ENCODE measurements at places on chromosomes 7 and 10.

- no peak for DNase-seq
These were observed 301.3 kb downstream of the PHTF2 start for GRCh38 chr7:78099715-78100394.

- DNase-seq = no peak
These were observed 18.0 kb downstream of the CHST15 start for GRCh38 chr10:124075231-124075955.

- no peak for DNase-seq
These were observed 343.8 kb downstream of the KCNMA1 start for GRCh38 chr10:77293773-77294172.

DNA sequence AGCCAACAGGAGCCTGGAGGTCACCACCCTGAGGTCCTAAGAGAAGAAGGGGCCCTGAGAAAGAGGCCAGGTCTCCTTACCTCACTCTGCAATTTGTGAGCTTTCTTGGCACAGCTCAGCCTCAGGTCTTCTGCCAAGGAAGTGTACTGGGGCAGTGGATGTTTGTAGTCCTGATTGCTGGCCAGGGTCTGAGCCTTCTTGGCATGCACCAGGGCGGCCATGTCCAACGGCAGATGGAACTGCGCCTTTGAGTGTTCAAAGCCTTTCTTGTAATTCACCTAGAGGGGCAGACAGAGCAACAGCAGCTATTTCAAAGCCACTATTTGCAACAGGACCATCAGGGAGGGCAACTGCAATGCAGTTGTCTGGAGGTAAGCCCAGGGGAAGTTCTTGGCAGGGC is 51.7 kb downstream of the NRAP start:
- no peak for DNase-seq

DNA sequence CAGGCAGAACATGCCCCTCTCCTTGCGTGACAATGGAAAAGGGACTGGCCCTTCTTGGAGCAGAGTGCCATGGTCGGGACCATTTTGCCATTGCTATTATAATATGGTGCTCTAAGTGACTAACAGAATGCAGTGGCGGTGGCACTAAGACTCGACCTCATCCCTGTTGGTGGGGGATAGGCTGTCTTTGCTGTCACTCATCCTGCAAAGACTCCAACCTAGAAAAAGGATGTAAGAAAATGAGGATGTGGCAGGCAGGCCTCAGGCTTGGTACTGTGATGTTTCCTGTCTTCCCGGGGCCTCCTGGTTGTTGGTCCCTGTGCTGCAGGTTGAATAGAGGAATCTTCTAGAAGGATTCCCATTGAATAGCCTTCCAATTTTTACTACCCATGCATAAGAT is 18.6 kb downstream of the BLNK start:
- no peak for DNase-seq

- no peak for DNase-seq
These were observed 53.1 kb upstream of the CXCL12 start for GRCh38 chr10:44437840-44438511.

DNA sequence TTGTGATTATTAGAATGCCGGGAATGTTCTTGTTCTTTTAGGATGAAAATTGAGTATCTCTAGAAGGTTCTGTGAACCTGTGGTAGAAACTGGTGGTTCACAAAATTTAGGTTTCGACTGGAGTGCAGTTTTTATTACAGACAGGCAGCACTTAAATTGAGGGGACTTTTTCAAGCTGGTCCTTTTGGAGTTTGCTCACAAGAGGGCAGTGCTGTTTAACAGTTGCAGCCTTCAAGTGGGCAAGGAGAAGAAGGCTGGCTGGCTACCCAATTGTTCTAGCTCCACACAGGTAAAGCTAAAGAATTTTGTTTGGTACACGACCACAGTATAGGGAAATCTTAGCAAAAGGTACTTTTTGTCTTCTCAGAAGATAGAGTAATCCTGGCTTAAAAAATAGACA is 233.6 kb downstream of the SNX13 start:
- DNase-seq = no peak

- DNase-seq = no peak
These were observed 3.0 kb upstream of the MCM10 start for GRCh38 chr10:13158401-13158800.

DNA sequence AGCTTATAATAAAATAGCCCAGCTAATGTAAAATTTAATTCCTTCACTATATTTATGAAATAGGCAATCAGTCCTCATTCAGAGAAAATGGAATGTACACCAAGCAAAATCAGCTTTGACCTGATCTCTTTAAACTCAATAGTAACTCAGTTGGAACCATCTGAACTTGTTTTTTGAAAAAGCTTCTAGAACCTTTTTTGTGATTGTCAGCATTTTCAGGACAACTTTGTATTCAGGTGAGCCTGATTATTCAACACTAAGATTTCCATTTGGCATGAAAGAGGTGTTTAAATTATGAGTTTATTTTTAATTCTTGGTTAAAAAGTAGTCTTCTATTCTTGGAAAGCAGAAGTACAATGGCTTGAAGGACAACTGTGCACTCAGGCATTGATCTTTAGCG is 89.5 kb downstream of the FRMD4A start:
- DNase-seq = no peak

GRCh38 chr7:151782598-151783448 is 94.1 kb downstream of the PRKAG2 start:
- DNase-seq = peak; percentile 52

- no peak for DNase-seq
These were observed 115.8 kb downstream of the MAGI2 start for GRCh38 chr7:79337717-79338116.

- no peak for DNase-seq
These were observed 13.5 kb downstream of the GHRHR start for GRCh38 chr7:30977222-30977621.

DNA sequence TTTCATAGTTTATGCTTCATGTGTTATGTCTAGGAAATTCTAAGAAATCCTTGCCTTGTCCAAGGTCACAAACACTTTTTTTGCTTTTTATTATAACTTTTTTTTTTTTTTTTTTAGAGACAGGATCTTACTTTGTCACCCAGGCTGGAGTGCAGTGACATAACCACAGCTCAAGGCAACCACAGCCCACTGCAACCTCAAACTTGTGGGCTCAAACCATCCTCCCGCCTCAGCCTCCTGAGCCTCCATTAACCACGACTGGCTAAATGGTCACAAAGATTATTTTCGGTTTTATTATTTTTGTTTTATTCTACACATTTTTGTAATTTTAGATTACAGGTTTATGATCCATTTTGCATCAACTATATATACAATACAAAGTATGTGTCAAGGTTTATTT is 7.1 kb upstream of the FAM204A start:
- DNase-seq = no peak

- no peak for DNase-seq
These were observed 124.9 kb downstream of the CSTF2T start for GRCh38 chr10:51574248-51575048.

GRCh38 chr7:19852192-19852591 is 78.8 kb upstream of the TMEM196 start:
- DNase-seq = no peak

GRCh38 chr10:11231285-11231684 is 213.6 kb downstream of the CELF2 start:
- DNase-seq = no peak

- DNase-seq = no peak
These were observed 15.9 kb downstream of the FAM149B1 start for GRCh38 chr10:73183667-73184281.

- DNase-seq = peak; percentile 6
These were observed 67.3 kb upstream of the UCN3 start for GRCh38 chr10:5297466-5297865.

DNA sequence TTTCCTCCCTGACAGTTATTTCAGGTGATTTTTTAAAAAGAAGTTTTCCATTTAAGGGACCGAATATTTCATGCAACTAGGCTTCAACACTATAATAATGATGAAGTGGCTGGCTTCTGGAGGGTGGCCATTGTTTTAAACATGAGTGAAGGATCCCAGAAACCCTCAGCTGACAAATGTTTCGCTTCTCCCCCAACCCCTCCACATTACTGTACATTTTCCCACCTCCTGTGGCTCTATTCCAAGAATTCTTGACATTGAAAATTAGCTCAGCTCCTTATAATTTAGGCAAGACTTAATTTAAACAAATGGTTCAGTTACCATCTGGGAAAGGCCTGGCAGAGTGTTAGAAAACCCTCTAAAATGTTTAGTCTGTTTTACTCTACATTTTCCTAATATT is 129.9 kb upstream of the CDCA7L start:
- no peak for DNase-seq

DNA sequence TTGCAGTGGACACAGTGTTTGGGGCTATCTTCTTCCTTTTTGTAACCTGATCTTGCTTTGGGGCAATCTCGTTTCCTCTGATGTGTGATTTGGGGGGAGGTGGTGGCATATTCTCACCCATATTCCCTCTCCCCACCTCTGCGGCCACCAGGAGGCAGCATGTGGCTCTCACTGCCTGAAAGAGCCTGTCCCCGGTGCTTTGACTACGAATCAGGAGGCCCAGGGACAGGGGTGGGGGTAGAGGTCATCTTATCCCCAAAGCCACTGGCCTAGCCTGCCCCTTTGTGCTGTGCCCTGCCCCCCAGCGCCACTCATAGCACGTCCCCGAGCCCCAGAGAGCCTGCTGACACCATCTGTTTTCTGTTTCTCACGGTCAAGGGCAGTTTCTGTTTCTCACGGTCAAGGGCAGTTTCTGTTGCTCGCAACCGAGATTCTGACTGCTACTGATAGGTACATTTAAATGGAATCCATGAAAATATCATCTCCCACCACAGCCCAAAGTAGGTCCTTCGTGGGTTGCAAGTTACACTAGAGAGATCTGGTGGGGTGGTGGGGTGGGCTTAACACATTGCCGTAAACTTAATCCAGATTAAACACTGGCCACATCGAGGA is 28.2 kb downstream of the PHYH start:
- DNase-seq = no peak

DNA sequence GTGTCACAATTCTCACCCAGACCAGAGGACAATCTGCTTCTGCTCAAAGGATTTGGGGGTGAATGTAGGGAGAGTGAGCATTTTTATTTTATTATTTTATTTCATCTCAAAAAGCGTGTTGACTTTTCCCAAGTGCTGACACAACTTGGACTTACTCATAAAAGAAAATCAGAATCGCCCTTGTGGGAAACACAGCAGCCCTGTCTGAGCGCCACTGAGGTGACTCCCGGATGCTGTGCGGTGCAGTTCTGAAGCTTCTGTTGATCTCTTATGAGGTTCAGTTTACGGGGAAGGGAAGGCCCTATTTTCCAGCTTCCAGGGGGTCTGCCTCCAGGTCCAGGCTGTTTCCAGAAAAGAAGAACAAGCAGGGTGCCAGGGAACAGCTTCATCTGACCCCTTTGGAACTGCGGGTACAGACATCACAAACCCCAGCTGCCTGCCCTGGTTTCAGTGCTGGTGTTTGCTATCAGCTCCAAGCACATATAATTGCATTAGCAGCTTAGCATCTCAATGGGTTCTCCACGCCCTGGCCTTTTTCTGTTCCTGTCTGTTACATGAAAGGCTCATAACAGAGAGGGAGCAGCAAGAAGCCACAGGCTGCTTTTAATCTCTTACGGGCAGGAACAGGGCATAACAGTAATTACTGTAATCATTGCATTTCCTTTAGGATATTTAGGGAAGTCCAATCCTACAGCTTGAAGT is 52.4 kb downstream of the PARP12 start:
- no peak for DNase-seq

DNA sequence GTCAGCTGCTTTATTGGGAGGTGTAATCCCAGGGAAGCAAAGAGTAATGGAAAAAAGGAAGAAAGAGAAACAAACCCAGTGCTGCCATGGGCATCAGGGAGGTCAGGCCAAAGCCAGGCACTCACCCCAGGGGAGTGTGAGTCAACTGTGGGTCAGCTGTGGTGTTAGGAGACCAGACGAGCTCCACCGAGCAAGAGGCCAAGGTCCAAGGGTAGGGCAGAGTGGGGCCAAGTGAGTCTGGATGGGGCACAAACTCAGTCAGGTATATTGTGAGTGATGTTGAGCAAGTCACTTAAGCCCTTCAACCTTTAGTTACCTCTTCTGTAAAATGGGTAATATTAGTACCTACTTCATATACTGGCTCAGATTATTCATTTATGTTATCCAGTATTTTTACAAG is 30.4 kb upstream of the CDK13 start:
- DNase-seq = no peak

GRCh38 chr7:49125246-49125645 is 200.9 kb downstream of the CDC14C start:
- DNase-seq = no peak

GRCh38 chr7:138023618-138024342 is 21.9 kb upstream of the CREB3L2 start:
- no peak for DNase-seq

DNA sequence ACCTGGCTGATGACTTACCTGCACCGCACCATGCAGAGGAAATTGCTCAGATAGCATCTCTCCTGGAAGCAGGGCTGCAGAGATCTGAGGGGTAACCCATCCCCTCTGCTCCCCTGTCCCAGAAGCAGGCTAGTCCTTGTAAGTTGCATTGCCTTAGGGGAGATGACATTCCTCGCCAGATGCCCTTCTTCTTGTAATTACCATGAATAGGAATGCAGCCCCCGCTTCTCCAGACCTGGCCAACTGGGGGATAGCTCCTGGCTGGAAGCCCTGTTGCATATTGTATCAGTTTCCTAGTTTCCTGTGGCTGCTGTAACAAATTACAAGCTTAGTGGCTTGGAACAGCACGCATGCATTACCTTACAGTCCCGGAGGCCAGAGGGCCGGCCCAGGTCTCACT is 47.5 kb upstream of the EN2 start:
- no peak for DNase-seq

DNA sequence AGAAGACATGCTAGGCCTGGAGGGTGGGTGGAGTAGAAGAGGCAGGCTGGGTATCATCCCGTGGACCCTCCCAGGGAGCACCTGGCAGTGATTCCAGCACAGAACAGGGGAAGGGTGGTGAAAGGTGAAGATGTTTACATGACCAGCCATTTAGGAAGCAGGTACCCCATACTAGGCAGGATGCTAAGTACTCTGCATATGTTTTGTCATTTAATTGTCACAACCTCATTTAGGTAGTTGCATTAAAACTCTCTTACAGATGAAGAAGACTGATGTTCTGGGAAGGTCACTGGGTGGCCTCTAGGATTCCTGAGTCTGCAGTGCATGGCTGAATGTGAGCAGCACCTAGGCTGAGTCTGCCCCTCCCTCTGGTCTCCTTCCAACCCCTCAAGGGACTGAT is 15.2 kb downstream of the ITPRIP start:
- no peak for DNase-seq

DNA sequence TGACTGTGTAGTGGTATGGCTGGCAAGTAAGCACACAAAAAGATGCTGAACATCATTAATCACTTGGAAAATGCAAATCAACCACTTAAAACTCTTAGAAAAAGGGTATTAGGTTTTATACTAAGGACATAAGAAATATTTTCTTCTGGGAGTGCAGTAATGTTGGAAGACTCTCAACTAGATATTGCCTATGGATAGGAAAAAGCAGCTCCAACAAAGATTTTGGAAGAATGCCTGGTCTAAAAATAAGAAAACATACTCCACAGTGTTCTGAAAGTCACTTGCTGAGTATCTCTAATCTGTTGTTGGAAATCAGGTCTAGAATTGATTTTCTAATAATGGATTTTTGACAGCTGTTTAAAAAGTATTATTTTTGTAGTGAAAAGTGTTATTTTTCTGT is 50.8 kb upstream of the PHYHIPL start:
- DNase-seq = no peak

Measured in activated CD4-positive, CD25-positive, alpha-beta regulatory T cell (primary cell).